Stimulated activated CD4-positive, alpha-beta T cell treated with anti-CD3 and anti-CD28 coated beads, Interleukin-12 subunit alpha, Interleukin-12 subunit beta, amount 100 ng/mL, for 24 hours (primary cell): ENCODE measurements at places on chromosomes 1 and 21.

GRCh38 chr1:225483818-225484656, 56.2 kb upstream of the LBR start:
- DNase-seq, result no peak

GRCh38 chr1:98754176-98754575, 92.7 kb downstream of the SNX7 start:
- no peak for DNase-seq

GRCh38 chr1:192945390-192946130, 113.6 kb downstream of the UCHL5 start:
- no peak for DNase-seq

DNA sequence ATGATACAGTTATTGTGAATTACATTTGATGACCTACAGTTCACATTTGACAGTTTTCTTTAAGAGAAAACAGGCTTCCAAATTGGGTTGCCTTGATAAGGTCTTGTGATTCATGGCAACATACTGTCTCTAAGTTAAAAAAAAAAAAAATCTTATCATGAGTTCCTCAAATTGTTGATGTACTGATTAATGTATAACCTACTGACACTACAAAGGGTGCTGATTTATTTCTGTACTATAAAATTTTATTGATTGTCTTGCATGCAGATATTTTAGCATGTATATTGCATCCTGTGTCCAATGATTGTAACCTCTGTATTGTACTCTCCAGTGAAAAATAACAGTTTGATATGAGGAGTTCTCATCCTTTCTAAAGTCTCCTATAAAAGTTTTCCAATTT, 197.3 kb upstream of the IVNS1ABP start:
- DNase-seq, result no peak

- no peak for DNase-seq
Observed at GRCh38 chr1:162138599-162139181, 69.2 kb downstream of the NOS1AP start.

DNA sequence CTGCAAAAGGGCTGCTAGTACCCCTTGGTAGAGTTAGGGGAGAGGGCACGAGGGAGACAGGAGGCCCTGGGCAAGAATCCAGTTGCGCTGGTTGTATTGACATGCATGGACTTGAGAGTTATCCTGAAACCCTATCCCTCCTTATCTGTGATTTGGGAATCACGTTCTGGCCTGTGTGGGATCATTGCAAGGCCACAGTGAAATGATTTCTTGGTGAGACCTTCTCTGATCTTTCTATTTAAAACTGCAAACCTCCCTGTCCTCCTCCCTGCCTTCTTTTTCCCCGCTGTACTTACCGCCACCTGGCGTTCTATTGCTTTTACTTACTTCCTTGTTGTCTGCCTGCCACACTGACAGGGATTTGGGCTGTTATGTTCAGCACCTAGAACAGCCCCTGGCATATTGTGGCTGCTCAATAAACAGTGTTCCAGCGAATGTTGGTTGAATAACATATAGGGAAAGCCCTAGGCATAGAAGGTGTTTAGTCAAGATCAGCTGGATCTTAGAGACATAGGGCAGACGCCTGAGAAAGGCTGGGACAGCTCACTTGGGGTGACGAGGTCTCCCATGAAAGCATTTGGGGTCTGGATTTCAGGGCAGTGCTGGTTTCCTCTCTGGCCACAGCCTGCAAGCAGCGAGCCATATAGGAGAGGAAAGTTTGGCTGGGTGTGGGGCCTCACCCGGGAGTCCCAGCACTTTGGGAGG, 25.6 kb downstream of the ALPL start:
- no peak for DNase-seq

DNA sequence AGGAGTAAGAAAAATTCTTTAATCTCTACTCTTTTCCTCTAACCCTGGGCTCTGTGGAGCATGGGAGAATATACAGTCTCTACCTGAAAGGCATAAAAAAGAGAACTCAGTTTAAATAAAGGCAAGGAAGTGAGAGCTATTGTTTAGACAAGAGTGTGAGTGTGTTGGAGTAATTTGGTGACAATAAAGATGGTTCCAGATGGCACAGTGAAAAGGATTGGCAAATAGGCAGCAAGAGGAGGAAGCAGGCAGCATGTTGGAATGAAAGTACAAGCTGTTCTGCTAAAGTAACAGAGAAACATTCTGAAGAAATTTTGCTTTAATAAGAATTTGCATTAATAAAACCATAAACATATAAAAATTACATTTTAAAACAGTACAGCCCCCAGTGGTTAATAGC, 163.4 kb downstream of the DNM3 start:
- no peak for DNase-seq

DNA sequence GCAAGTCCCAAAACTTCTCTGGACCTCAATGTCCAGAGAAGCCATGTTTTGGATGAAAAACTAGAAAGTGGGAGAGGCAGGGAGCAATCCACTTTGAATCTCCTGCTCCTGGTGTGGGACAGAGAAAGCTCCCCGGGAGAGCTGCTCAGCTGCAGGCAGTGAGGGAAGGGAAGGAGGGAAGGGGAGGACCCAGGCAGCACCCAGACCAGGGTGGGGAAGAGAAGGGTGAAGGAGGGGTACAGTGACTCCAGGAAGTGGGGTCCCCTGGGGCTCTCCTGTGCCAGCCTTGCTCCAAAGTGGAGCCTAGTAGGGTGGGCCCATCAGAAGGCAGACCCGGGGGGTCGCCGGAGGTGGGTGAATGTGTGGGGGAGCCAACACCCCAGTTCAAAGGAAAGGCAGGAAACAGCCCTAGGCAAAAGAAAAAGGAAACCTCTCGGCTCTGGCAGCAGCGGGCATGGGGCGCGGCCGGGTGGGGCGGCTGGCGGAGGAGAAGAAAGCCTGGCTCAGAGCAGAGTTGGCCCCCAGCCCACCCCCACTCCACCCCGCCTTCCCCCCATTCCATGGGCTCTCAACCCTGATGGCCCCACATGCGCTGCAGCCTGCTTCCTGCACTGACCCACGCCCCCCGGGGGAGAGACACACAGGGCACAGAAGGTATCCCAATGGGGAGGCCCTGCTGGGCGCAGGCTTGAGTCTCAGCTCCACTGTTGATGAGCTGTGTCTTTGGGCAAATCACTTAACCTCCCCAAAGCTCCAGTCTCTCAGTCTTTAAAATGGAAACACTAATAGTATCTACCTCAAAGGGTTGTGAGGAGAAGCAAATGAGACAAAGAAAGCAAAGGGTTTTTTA, 5.7 kb downstream of the LGR6 start:
- DNase-seq, result no peak

DNA sequence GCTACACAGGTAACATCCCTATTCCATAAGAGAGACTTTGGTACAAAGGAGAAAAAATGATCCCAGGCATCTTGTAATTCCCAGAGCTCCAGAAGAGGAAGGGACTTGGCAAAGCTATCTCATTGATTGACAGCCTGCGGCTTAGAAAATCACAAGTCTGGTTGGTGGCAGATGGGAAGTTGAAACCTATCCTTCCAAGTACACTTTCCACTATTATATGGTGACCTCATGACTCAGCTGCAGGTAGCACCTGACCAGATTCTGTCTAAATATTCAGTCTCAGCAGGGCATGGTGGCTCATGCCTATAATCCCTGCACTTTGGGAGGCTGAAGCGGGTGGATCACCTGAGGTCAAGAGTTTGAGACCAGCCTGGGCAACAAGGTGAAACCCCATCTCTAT, 89.9 kb downstream of the TIAM1 start:
- no peak for DNase-seq

DNA sequence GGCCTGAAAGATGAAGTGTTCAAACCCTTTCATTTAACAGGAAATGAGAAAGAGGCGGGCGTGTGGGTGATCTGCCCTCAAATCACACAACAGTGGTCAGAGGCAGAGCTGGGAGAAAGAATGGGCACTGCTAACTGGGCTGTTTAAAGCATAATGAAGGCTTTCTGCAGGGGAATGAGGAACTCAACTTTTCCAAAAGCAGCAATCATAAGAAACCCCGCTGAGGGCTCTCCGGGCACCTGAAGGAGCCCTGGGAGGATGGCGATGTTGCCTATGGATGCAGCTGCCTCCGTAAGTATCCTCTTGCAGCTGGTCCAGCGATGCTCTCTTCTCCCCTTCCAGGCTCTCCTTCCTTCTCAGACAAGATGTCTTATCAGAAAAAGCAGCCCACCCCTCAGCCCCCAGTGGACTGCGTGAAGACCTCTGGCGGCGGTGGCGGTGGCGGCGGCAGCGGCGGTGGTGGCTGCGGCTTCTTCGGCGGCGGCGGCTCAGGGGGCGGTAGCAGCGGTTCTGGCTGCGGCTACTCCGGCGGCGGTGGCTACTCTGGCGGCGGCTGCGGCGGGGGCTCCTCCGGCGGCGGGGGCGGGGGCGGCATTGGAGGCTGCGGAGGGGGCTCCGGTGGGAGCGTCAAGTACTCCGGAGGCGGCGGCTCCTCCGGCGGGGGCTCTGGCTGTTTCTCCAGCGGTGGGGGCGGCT, 1.2 kb downstream of the LORICRIN start:
- DNase-seq, result no peak

- no peak for DNase-seq
Observed at GRCh38 chr1:219659684-219660083, 46.8 kb upstream of the ZC3H11B start.

GRCh38 chr1:56968878-56969495, 3.2 kb upstream of the C8B start:
- no peak for DNase-seq

GRCh38 chr1:170790651-170791071, 126.7 kb downstream of the PRRX1 start:
- no peak for DNase-seq

DNA sequence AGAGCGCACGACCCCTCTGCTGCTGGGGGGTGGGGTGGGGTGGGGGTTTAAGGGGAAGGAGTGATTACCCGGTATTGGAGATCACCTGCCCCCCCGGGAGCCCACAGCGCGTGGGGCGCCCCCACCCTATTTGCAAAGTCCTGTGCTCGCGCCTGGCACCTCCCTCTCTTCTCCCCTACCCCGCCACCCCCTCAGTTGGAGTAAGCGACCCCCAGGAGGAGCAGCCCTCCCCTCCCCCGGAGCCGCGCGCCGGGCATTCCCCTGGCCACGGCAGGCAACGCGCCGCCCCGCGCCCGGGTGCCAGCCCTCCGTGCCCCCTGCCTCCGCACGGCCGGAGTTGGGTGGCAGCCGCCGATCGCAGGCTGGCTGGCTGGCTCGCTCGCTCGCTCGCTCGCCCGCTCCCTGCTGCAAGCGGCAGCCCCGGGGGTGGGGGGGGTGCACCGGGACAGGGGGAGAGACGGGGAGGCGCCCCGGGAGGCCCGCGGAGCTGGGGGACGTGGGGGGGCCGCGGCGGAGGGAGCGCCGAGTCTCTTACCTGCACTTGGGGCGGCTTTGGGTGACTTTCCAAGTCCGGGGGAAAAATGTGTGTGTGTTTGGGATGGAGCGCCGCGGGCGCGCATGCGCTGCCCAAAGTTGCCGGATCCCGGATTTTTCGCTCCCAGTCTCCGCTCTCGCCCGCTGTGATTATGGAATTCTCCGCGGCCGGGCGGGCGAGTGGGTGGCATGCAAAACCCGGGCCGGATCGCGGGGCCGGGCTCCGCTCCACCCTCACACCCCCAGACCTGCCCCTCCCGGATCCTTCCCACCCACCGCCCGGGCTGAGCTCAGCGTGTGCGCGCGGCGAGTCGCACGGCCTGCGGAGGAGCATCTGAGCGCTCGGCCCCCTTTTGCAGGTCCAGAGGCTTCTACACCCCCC, at the start of gene CASZ1:
TSS of gene CASZ1 (minus strand) at position 618 of the 916 bp plus-strand sequence. CDS start 102,757 bp downstream, outside the sequence.
- DNase-seq, result no peak

DNA sequence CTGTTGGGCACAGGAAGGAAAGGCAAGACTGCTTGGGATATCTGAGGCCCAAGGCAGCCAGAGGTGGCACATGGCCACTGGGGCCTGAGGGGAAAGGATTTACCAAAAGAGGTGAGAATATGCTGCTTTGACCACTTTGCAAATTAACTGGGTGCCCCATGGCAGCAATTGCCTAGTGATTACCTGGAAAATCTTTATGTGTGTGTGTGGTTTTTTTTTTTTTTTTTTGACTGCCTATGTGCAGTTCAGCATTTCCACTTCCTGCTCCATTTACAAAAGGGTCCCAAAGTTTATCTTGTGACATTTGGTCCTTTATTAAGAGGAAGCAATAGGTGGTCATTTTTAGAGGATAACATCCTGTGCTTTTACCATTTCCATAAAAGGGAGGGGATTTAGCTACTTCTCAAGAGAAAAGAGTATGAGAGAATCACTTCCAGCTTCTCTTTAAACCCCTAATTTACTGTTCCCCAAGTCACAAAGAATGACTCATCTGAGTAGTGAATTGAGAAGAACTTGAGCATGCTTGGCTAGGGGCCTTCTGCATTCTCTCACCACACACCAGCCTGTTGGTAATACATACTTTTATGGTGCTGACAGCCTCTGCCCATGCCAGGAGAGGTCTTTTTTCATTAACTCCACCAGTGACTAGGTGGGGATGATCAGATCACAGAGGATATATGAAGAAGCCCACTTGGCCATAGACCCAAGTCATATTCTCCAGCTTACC, 52.1 kb downstream of the SYDE2 start:
- no peak for DNase-seq

DNA sequence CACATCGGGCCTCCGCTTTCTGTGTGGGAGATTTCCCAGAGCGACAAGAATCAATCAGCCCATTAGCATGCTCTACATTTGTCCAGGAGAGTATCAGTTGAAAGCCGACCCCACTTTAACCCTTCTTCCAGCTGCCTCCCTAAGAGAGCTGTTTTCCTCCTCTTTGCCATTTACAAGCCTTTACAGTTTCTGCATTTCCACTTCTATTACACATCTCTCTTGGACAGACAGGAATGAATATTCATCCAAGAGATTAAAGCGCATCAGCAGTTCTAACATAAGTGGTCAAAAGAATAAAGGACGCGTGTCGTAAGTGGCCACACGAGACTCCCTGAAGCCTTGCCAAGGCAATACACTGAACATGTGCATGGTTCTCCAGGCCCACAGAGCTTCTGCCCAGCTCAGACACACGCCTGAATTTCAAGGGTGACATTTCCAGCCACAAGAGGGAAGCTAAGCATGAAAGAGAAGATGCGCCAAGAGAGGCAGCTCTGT, 47.3 kb downstream of the FAM78B start:
- DNase-seq, result no peak

GRCh38 chr21:42424914-42425541, 21.3 kb downstream of the UBASH3A start:
- DNase-seq, result no peak

- no peak for DNase-seq
Observed at GRCh38 chr1:40708750-40709099, 17.2 kb downstream of the NFYC start.

DNA sequence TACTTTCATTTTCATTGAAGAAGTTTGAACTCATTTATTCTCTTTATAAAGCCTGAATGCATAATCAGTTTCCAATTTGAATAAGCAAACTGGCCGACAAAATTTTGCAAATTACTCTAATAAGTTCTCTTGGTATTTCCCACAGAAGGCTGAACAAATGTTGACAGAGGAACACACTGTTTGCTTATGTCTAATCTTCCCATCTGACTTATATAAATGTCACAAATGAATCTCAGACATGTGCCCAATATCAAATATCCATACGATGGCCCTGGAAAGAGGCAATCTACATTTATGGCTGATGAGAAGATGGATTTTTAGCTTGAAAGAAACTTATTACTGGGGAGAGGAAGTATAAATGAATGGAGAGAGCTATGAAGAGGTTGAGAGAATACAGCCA, 380.6 kb upstream of the ZRANB2 start:
- no peak for DNase-seq
